ENCODE measurements at places on chromosomes 6 and 20.

DNA sequence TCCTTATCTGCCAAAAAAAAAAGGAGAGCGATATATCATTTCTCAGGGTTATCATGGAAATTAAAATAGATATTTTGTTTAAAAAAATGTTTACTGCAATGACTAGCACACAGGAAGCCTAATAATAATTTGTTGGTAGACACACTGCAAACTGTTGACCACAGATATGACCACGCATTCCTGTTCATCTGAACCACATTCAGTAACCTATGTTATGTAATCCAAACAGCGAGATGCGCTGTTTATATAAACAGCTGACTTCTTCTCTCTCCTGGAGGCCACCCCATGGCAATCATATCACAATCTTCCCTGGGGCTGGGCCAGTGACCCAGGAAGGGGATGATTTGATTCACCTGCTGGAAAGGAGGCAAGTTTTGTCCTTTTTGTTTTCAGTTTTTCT is 129.3 kb upstream of the UST start:
- DNase-seq: peak; percentile 56

GRCh38 chr6:33837971-33838665 is 34.3 kb upstream of the MLN start:
- peak; percentile 56 for DNase-seq

DNA sequence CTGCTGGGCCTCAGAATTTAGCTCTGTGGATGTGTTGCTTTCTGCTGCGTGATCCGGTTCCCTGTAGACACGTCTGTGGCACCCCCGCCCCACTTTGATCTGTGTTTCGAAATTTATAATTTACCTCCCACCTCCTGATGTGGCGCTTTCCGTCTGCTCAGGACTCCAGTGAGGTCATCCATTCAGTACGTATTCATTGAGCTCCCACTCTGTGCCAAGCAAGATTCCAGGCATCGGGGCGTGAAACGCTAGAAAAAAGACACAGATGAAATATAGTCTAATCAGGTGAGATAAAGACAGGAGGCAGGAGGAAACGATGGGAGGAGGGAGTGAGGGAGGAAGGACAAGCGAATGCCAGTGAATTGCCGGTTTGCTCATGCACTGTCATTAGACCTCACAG is 431.9 kb upstream of the SULF2 start:
- DNase-seq: no peak

GRCh38 chr6:53873922-53874321 is 79.1 kb downstream of the LRRC1 start:
- DNase-seq: peak; percentile 51

GRCh38 chr6:149755300-149756260 is 6.0 kb downstream of the PCMT1 start:
- no peak for DNase-seq

DNA sequence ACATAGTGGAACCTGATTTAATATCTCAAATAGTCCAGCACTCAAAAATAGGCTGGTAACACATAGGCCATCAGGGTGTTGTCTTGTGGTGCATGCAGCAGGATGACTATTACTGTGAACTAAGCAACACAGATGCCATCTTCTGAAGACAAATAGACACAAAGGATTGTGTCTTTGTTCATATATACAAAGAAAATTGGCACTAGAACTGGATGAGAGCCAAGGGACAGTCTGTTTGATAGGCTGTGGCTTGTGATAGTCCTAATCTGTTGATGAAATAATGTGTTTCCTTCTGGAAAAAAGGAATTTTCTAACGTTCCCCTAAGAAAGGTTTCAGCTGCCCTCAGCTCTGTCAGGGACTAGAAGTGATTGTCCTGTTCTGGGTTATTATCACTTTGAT is 129.8 kb downstream of the TPBG start:
- DNase-seq: no peak

GRCh38 chr20:906001-906520 is 10.1 kb downstream of the ANGPT4 start:
- no peak for DNase-seq

Data from IMR-90 (cell line).